ENCODE measurements at places on chromosomes 6 and 20.
A peak's percentile ranks its signal among the peaks of the same experiment; 100 is the strongest.

DNA sequence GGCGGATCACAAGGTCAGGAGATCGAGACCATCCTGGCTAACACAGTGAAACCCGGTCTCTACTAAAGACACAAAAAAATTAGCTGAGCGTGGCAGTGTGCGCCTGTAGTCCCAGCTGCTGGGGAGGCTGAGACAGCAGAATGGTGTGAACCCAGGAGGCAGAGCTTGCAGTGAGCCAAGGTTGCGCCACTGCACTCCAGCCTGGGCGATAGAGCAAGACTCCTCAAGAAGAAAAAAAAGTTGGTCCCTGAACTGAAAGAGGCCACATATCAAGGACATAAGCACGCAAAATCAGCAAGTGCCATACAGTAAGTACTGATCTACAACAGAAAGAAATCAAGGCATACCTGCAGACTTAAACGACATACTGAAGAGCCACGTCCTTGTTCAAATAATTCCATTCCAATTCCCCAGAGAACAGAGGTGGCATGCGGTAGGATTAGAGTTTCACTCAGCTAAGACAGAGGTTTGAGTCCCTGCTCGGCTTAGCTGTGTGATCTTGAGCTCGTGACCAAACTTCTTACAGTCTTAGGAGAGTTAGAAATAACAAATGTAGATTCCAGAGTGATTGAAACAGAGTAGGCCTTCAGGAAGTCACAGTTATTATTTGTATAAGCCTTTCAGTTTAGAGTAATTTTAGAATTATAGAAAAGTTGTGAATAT is 29.2 kb downstream of the B4GALT5 start:
- DNase-seq, result no peak

GRCh38 chr6:169384291-169384690 is 130.6 kb upstream of the THBS2 start:
- no peak for DNase-seq

- DNase-seq, result no peak
Observed at GRCh38 chr20:20480689-20481088, 112.8 kb downstream of the INSM1 start.

DNA sequence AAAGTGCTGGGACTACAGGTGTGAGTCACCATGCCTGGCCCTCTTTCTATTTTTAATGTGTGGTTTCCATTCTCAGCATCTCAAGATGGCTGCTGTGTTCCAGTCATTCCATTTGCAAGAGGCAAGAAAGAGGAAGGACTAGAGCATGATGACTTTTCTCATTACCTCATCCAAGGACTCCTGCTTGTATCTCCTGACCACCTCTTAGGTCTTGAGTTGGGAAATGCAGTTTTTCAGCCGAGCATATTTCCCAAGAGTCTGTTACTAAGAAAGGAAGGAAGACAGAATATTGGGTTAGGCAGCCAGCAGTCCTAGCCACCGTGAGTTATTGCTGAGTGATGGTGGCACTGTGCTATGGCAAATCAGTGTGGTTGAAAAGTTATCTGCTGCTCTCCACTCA is 108.4 kb upstream of the INSM1 start:
- no peak for DNase-seq

GRCh38 chr20:24762371-24762770 is 186.7 kb upstream of the CST7 start:
- no peak for DNase-seq

- no peak for DNase-seq
Observed at GRCh38 chr6:154092326-154092962, 53.4 kb downstream of the OPRM1 start.

GRCh38 chr6:136317021-136317694 is 27.5 kb upstream of the BCLAF1 start:
- DNase-seq, result peak; percentile 15

GRCh38 chr20:50014570-50015562 is 32.1 kb downstream of the SNAI1 start:
- DNase-seq, result no peak

DNA sequence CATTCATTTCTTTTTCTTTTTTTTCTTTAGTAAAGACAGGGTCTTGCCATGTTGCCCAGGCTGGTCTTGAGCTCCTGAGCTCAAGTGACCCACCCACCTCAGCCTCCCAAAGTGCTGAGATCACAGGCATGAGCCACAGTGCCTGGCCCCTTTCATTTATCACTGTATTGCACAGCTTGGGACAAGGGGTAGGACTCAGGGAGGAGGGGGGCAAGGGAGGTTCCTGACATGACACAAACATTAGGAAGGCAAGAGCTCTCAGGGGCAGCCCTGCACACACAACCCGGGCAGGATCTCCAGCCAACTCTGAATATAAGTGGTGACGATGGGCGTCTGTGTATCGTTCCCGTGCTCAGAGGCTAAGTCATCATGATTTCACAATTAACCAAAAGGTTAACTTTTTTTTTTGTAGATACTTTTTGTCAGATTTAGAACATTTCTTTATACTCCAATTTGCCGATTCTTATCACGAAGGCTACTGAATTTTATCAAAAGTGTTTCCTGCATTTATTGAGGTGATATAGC is 19.9 kb downstream of the SLC2A4RG start:
- DNase-seq, result no peak

Data from NCI-H2081 treated with DMSO at 0.1 percent for 48 hours (cell line).